Activated CD4-positive, alpha-beta T cell treated with anti-CD3 and anti-CD28 coated beads, Interleukin-2, amount 50 U/mL, for 48 hours (primary cell): ENCODE measurements at places on chromosomes 7 and 10.

DNA sequence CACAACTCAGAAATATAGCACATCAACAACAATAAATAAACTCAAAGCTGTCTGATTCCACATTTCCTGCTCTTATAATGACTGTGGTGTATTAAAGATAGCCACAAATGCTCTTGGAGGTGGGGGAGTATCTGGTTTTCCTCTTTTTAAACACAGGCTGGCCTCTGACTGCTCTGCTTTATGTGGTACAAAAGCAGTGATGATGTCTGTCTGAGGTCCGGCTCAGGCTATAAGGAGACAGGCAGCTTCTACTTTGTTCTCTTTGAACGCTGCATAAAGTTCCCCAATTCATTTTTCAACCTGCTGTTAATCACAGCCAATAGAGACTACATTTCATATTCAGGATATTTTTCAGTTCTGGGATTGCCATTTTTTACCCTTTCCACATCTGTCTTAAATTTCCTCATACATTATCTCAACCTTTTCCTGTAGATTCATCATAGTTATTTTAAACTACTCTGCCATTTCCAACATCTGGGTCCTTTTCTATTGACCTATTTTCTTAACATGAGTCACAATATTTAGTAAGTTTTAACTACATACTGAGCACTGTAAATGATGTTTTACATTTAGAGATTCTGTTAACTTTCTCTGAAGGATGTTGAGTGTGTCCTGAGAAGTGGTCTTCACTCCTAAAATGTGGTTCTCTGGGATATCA is 64.9 kb downstream of the CRPPA start:
- no peak for DNase-seq

GRCh38 chr7:151853896-151854719 is 22.8 kb downstream of the PRKAG2 start:
- no peak for DNase-seq

GRCh38 chr7:18408461-18408860 is 87.1 kb upstream of the HDAC9 start:
- DNase-seq, result no peak

DNA sequence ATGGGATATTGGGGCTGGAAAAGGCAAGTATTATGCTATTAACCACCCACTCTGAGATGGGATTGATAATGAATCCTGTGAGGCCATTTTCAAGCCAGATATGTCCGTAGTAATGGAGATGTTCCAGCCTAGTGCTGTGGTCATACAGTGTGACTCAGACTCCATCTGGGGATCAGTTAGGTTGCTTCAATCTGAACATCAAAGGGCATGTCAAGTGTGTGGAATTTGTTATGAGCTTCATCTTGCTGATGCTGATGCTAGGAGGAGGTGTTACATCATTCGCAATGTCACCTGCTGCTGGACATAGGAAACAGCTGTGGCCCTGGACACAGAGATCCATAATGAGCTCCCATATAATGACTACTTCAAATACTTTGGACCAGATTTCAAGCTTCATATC is 144.7 kb downstream of the PLCE1 start:
- no peak for DNase-seq

DNA sequence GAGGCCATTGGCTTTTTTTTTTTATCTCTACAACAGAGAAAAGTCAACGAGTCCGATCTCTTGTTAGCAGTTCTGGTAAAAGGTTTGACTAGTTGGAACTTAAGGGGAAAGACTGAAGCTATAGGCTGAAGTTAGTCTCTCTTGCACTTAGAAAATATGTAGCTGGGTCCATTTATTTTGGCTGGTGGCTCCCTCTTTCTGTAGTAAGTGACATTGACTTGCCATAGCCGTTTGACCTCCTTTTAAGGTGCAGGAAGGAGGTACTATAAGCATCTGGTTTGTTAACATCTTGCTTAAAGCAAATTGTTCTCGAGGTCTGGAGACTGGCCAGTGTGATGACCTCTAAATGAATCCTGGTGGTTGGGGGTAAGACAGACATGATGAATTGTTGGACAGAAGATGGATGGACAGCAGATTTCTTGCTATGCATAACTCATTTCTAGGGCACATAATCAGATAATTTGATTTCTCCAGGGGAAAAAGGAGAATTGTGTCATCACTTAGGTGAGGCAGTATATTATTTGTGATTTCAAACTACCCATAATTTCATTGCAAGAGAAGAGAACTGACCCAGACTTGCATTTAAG is 356.3 kb upstream of the GALNT17 start:
- DNase-seq, result no peak

DNA sequence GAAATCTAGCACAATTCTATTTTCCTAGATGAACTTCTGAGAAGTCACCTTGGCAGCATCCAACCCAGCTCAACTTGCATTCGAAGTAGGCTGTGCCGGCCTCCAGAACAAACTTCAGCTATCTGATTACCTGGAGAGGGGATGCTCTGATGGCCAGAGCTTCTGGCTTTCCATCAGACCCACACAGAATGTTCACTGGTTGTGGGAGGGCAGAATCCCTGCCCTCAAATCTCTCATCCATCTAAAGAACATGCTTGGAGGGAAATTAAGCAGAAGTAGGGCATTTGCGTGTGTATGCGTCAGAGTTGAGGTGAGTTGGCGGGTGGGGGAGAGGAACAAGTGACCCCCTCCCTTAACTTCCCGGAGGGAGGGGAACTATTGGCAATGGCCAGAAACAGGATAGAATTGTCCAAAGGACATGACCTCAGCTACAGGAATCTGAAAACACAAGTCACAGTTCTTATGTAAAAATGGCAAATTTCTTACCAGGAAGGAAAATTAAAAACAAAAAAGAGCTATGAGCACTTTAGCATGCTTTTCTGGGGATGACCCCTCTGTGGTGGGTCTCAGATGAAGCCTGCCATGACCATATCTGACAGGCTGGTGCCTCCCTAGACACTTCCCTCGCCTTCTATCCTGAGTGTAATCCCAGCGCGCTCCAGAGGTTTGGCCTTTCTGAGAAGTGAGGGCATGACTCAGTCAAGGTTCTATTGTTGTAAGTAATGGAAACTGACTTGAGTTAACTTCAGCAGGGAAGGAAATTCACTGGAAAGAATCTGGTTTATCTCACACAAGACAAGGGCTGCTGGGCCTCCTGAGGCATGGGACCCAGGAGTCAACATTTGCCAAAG is 278.8 kb downstream of the RPS24 start:
- DNase-seq, result no peak
